Stimulated activated CD4-positive, alpha-beta T cell treated with anti-CD3 and anti-CD28 coated beads, TNF-alpha, amount 100 ng/mL, for 4 hours (primary cell): ENCODE measurements at places on chromosomes 13 and 19.

- no peak for DNase-seq
Measured at GRCh38 chr19:45419396-45419795, 4.3 kb downstream of the ERCC1 start.

DNA sequence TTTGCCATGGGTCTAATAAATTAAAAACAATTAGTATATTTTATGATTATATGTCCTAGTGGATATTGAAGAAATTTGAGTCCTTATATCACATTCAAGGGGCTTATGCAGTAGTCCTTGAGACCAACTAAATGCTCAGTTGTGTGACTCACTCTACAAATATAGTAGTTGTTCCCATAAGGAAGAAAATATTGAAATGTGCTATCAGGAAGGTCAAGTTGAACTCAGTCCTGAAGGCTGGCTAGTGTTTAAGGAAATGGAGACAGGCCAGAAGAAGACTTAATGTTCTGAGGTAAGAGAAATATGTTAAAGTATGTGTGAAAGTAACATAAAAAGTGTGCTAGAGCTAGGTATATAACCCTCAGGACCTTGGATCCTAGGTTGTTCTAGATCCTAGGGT lies 766.1 kb upstream of the GPC6 start:
- no peak for DNase-seq

DNA sequence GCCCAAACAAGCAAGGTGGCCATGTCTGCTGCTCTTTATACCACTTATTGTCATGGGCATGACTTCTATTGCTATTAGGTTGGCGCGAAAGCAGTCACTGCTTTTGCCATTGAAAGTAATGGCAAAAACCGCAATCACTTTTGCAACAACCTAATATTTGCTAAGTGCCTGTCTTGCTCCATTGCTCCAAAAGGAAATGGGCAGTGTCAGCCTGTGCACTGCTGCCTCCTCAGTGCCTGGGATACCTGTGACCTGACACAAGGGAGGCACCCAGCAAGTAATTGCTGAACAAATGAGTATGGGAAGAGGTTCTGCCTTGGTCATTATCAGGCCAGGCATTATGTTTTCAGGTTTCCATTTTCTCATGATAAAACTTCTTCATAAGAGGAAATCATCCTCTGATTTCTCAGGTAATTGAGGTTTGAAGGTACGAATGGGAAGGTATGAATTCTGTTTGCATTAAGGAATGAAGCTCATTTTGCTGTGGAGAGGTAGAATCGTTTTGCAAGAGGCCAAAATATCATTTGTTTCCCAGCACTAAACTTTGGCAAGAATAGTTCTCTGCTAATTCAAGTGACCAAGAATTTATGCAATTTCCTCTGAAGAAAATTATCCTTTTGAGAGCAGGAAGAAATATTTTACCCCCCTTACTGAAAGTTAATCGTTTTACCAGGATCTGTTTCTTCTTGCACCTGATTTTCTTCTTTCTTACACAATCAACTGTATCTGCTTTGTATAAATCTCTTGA lies 128.4 kb upstream of the SPRY2 start:
- DNase-seq, result no peak

- no peak for DNase-seq
Measured at GRCh38 chr13:75806117-75806516, 170.0 kb downstream of the LMO7 start.

DNA sequence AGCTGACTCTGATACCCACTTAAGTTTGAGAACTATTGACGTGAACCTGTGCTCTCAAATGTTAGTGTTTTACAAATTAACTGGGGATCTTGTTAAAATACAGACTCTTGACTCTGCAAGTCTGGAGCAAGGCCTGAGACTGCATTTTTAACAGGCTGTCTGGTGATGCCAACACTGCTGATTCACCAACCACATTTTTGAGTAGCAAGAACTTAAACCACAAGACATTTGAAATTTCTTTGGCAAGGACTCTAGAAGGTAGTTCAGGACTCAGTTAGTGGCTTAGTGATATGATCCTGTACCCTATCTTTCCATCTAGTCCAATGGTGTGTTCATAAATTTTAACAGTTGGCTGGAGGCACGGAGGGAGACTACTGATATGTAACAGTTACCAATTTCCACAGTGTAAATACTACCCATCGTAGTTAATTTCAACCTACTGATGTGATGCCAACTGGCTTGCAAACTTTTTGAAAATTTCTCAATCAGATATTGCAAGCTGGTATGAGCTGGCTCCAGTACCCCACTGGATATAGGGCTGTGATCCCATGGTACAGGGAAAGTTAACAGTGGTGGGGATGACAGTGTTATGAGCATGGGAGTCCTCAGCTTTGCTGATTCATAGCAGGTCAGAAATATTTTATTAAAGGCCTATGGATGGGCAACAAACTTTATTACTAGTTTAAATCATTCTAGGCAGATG lies 255.1 kb downstream of the TBC1D4 start:
- no peak for DNase-seq

GRCh38 chr19:52464798-52465470 lies 11.6 kb downstream of the ZNF578 start:
- DNase-seq, result no peak

- no peak for DNase-seq
Measured at GRCh38 chr13:88086577-88086976, 415.4 kb downstream of the SLITRK5 start.

GRCh38 chr19:18379803-18380747 lies 5.9 kb upstream of the GDF15 start:
- no peak for DNase-seq

GRCh38 chr19:54478677-54479266 lies 5.7 kb upstream of the CDC42EP5 start:
- DNase-seq, result no peak

GRCh38 chr13:44368599-44369368 lies 4.8 kb upstream of the SERP2 start:
- no peak for DNase-seq

GRCh38 chr13:44763615-44764301 lies 187.6 kb upstream of the TSC22D1 start:
- DNase-seq, result no peak

DNA sequence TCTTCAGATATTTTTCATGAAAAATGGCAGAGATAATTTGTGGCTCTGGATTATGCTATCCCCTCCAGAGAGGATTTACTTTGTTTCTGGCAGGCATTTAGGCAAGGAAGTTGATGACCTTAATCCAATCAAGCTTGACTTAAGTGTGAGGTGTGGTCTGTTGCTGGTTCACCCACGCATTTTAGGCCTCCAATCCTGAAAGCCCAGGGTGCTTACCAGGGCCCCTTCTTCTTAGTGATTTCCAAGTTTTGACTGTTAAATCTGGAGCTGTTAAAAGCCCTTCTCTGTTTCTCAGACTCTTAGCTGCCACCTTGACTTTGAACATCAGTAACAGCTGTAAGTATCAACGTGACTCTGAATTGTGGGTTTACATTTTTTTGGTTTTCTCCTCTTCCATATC lies 161.8 kb downstream of the DNAJC15 start:
- DNase-seq, result no peak

DNA sequence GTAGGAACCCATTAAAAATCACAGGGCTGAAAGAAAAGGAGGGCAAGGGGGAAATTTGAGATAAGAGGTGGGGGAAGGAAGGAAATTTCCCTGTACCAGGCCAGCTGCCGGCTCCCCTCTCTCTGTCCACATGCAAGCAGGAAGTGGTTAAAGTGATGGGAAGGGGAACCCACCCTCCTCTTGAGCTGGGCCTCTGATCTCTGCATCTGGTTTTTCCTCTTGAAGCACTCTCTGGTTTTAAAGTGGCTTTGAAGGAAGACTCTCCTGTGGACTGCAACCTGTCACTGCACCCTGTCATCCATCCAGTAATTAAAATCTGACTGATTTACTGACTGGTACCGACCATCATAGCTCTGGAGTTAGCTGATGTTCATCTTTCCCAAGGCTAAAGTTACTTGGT lies 239.6 kb downstream of the TSHZ3 start:
- no peak for DNase-seq

GRCh38 chr13:63285426-63285825 lies 1869.8 kb upstream of the PCDH20 start:
- DNase-seq, result no peak

GRCh38 chr13:110484290-110485048 lies 77.1 kb downstream of the RAB20 start:
- no peak for DNase-seq

GRCh38 chr19:2119921-2120785 lies 23.4 kb downstream of the IZUMO4 start:
- no peak for DNase-seq

- DNase-seq, result no peak
Measured at GRCh38 chr13:57569986-57570385, 61.6 kb upstream of the PCDH17 start.

DNA sequence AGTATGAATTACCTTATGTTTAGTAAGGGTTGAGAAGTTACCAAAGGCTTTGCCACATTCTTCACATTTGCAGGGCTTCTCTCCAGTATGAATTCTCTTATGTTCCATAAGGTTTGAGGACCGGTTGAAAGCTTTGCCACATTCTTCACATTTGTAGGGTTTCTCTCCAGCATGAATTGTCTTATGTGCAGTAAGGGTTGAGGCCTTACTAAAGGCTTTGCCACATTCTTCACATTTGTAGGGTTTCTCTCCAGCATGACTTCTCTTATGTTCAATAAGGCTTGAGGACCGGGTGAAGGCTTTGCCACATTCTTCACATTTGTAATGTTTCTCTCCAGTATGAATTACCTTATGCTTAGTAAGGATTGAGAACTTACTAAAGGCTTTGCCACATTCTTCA lies 26.7 kb downstream of the ZNF728 start:
- no peak for DNase-seq

DNA sequence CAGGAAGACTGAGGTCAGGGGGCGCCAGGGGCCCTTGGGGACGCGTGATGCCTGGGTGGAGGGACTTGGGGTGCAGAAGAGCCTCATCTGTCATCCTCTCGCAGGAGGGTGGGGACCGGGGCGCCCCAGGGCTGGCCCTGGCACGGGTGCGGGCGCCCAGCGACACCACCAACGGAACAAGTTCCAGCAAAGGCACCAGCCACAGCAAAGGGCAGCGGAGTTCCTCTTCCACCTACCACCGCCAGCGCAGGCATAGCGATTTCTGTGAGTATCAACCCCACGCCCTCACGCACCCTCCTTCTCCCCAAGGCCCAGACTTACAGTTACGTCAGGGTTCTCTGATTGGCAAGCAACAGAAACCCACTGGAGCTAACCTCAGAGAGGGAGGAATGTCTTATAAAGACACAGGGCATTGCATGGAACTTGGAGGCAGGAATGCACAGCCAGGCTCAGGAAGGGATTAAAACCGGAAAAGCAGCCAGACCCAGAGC lies 29.4 kb downstream of the MARK4 start:
- no peak for DNase-seq

- DNase-seq, result no peak
Measured at GRCh38 chr13:109974354-109974753, 188.0 kb upstream of the IRS2 start.

DNA sequence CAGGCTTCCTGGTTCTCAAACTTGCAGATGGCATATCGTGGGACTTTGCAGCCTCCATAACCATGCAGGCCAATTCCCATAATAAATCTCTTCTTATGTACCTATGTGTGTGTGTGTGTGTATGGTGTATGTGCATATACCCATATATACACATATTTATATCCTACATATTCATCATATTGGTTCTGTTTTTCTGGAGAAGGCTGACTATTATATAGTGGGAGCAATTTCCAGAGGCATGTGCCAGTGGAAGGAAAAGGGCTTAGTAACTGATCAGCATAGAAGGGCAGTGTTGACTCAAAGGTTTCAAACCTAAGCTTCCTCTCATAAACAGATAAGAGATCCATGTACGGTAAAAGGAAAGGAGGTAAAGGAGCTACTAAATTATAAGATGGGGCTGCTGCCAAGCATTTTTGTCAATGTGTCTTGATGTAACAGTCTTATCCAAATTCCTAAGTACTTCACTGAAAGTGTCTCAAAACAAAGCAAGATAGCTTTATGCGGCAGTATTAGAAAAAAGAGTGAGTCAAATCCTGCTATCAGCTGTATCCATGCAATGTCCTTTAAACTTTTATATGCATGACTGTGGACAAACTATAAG lies 432.1 kb downstream of the TBC1D4 start:
- no peak for DNase-seq

- DNase-seq, result no peak
Measured at GRCh38 chr19:46546194-46546896, 50.7 kb upstream of the PNMA8B start.

DNA sequence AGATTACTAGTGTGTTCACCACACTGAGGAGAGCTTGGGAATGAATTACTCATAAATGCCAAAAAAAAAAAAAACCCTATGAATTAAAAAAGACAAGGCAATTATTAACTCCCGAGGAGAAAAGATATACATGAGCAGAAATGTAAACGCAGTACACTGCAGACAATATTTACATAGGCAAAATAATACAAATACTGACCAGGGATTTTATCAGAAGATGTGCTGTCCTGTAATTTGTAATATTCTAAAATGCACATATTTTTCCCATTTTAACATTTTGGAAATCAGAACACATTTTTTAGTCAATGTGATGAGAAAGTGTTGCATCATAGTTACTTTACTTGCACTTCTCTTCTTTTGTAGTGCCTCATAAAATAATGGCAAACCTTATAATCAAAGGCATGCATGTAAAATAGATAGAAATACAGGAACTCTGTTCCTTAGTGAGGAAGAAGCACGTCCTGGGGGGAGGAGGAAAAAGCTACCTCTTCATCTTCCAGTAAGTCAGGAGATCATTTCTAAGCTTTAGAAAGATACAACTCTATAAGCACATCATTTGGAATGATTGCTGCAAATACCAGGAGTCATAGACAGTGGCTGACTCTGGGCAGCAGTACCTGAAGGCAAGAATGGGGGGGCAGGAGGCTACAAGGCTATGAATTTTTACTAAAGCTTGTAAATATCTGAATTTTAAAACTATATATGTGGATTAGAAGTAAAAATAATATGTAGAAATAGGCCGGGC lies 46.3 kb upstream of the KATNAL1 start:
- no peak for DNase-seq

- no peak for DNase-seq
Measured at GRCh38 chr13:110989331-110989730, 74.5 kb upstream of the ANKRD10 start.

- no peak for DNase-seq
Measured at GRCh38 chr13:92303428-92303827, 905.0 kb downstream of the GPC5 start.

DNA sequence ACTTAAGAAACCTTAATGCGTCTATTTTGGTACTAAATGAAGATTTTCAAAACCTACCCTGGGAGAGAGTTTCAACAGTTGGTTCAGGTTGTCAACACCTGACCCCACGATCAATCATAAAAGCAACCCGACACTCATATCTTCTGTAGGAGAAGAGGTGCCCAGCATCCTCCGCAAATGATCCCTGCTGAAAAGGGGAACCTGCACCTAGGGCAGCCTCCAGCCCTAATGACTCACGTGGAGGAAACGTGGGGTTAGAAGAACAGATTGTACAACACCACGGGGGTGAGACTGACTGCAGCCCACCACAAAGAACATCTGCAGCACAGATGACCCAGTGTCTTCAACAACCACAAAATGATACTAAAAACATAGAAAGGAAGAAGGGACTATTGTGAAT lies 116.3 kb downstream of the RAB20 start:
- DNase-seq, result no peak
